ENCODE measurements at places on chromosomes 13 and 19.

- H3K4me1 ChIP-seq: no peaks in the 10 kb centered on the region
- H3K36me3 ChIP-seq: no peaks in the 10 kb centered on the region
- no peak overlapping the region for H3K27ac ChIP-seq
- no peak overlapping the region for H3K4me3 ChIP-seq
- DNase-seq: no peak
Observed at GRCh38 chr19:14677464-14677863, 2.8 kb upstream of the ADGRE3 start.

DNA sequence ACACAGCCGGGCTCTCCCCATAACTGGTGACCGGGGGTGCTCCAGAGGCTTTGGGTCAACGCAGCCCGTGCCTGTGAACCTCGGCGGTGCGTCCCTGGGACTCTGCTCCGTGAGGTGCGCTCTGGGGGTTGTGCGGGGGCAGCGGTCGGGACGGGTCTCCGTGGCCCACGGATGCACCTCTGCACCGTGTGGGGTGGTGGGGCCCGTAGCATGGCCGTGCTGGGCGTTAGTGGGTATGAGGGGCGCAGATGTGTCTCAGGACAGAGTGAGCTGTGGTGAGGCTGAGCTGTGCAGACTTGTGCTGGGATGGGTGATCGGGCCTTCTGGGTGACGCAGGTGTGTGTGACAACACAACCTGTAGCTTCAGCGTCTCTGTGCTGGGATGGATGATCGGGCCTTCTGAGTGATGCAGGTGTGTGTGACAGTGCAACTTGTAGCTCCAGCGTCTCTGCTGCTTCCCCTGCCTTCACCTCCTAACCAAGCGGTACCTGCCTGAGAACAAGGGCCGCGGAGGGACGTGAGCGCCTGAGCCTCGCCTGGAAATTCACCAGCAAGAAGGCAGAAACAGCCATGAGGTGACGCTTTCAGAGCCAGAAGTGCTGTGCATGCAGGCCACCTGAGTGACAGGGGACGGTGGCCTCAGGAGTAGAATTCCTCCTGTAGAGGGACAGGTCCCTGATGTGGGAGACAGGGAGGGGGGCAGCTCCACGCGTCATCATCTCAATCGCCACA is 599 bp downstream of the ZNF331 start:
- H3K4me3 ChIP-seq: peak overlapping the region; percentile 64
- H3K27ac ChIP-seq: no peak overlapping the region
- H3K36me3 ChIP-seq: no peaks in the 10 kb centered on the region
- H3K27me3 ChIP-seq: no peaks in the 10 kb centered on the region
- DNase-seq: no peak

DNA sequence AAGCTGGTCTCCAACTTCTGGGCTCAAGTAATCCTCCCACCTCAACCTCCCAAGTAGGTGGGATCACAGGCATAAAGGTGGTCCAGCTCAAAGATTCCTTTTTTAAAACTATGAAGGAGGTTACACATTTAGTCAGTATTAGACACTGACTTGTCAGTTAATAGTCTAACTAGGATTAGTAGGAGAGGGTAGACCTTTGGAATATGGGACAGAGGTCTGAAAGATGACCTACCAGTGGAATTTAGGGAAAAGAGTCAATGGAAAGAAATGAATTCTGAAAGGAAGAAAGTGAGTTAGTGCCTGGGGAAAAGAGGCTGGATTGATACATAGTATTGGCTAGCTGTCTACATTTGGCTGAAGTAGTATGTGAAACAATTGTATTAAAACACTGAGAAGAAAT is 220.7 kb downstream of the MZT1 start:
- H3K36me3 ChIP-seq: no peaks in the 10 kb centered on the region
- no peak for DNase-seq
- no peak overlapping the region for H3K27ac ChIP-seq
- H3K27me3 ChIP-seq: no peaks in the 10 kb centered on the region
- H3K4me3 ChIP-seq: no peak overlapping the region

- peaks cover 5% of the 10 kb centered on the region for H3K36me3 ChIP-seq
- no peak overlapping the region for H3K27ac ChIP-seq
- no peak overlapping the region for H3K4me3 ChIP-seq
- no peaks in the 10 kb centered on the region for H3K27me3 ChIP-seq
- no peak for DNase-seq
Observed at GRCh38 chr13:99527301-99527700, 26.0 kb downstream of the TM9SF2 start.

DNA sequence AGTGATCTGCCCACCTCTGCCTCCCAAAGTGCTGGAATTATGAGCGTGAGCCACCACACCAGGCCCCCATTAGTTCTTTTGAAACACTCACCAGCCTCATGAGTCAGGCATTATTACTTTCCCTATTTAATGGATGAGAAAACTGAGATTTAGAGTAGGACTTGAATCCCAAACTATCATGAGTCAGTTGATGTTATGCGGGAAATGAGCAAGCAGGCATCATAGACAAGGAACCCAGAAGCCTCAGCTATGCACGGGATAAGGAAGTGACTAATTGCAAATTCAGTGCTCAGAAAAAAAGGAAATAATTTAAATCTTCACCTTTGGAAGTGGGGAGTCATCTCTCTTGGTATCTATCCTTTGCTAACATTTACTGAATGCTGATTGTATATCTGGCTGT is 217.5 kb downstream of the ABCC4 start:
- H3K4me1 ChIP-seq: peaks cover 30% of the 10 kb centered on the region
- no peak overlapping the region for H3K4me3 ChIP-seq
- no peaks in the 10 kb centered on the region for H3K27me3 ChIP-seq
- H3K36me3 ChIP-seq: no peaks in the 10 kb centered on the region
- peak overlapping the region; percentile 44 for H3K27ac ChIP-seq

- no peaks in the 10 kb centered on the region for H3K36me3 ChIP-seq
- no peak overlapping the region for H3K4me3 ChIP-seq
- no peak overlapping the region for H3K27ac ChIP-seq
- H3K4me1 ChIP-seq: no peaks in the 10 kb centered on the region
Observed at GRCh38 chr19:46241626-46242025, 12.1 kb downstream of the IGFL1 start.
